ENCODE measurements at places on chromosomes 1 and 21.

DNA sequence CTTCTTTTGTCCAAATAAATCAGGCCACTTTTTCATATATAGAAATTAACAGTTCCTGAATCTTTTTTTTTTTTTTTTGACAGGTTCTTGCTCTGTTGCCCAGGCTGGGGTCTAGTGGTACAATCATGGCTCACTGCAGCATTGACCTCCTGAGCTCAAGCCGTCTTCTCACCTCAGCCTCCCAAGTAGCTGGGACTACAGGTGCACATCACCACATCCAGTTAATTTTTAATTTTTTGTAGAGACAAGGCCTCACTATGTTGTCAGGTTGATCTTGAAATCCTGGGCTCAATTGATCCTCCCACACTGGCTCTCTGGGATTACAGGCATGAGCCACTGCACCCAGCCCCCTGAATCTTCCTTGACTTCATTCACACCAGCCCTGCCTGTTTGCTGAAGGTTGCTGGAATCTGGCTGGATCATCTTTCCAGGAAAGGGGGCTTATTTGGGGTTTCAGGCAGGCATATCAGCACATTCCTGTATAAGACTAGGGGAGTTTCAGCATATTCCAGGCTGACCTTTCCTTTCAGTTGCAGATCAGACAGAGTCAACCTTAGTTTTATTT, 78.2 kb upstream of the ARHGAP29 start:
- DNase-seq: no peak

GRCh38 chr1:112513112-112513870, 4.5 kb downstream of the WNT2B start:
- no peak for DNase-seq

GRCh38 chr1:189596197-189596596, 881.5 kb downstream of the BRINP3 start:
- DNase-seq: no peak

DNA sequence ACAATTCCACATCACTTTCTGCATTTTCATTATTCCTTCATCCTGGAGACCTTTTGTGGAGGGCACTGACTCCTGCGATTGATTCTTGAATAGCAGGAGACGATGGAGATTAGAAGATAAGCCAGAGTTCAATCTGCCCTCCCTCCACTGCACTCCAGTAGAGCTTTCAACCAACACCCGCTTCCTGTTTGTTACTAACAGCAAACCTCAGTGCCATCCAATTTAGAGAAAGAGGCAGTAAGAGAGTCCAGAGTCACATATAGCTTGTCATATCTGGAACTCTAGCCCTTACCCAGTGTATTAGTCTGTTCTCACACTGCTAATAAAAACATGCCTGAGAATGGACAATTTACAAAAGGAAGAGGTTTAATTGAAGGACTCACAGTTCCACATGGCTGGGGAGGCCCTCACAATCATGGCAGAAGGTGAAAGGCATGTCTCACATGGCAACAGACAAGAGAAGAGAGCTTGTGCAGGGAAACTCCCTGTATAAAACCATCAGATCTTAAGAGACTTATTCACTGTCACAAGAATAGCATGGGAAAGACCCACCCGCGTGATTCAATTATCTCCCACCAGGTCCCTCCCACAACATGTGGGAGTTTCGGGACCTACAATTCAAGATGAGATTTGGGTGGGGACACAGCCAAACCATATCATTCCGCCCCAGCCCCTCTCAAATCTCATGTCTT, 55.9 kb downstream of the PCBP3 start:
- no peak for DNase-seq

GRCh38 chr1:29853716-29854330, 617.5 kb downstream of the PTPRU start:
- DNase-seq: no peak

DNA sequence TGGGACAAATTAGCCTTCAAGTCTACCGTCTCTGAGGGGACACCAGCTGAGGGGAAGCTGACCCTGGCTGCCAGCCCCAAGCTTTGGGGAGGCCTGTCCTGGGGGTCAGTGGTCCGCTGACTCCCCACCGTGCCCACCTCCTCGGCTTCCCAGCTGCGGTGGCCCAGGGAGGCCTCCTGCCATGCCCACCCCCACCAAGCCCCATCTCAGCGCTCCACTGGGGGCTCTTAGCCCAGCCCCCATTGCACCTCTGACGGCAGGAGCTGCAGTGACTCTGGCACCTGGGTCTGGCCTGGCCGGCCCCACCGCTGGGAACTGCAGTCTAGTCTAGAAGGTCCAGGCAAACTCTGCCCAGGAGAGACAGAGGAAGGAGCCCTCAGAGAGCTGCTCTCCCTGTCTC, 30.2 kb upstream of the SIM2 start:
- no peak for DNase-seq

GRCh38 chr1:58183286-58183685, 363.2 kb downstream of the OMA1 start:
- no peak for DNase-seq

DNA sequence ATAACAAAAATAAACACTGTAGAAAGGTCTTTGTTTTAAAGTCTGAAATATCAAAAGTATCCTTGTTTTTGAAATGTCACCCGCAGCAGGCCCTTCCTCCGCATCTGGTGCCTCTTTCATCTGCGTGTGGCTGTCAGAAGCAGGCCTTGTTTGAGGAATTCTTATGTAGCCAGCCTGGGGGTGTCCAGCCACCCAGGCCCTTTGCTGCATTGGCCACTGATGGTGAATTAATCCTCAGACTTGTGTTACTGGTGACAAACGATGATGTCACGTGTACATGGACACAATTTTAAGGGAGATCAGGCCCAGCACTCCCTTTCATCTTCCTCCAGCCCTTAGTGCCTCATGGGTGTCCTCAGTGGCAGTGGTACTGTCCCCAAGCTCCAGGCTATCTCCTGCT, 208.0 kb upstream of the GALNT2 start:
- no peak for DNase-seq

- DNase-seq: no peak
These were observed 32.1 kb downstream of the LYST start for GRCh38 chr1:235834620-235835019.

DNA sequence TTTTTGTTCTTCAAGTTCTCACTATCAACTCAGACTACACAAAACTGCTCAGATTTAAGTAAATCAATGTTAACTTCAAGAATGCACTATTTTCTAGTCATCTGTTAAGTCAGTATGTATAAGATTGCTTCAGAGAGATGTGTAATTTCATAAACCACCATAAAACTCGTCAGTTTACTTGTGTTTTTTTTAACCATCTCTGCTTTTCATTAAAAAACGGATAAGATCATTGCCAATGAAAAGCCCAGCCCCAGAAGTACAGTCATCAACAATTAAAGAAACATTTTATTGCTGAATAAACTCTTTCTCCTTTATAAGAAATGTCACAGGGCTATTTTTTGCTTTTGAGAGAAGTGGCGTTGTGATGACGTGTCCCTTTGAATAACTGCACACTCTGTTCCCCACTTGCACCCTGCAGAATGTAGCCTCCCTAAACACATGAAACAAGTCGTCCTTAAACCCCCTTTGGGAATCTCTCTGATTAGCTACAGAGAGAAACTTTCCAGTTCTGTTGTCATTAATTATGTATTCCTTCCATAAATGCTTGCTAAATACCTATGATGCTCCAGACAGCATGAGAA, 202.7 kb upstream of the FOXD3 start:
- DNase-seq: no peak

Measured in stimulated activated CD4-positive, alpha-beta T cell treated with anti-CD3 and anti-CD28 coated beads, Interleukin-1b, Interleukin-23, amount 100 ng/mL, for 24 hours (primary cell).